ENCODE measurements at places on chromosomes 4 and X.

DNA sequence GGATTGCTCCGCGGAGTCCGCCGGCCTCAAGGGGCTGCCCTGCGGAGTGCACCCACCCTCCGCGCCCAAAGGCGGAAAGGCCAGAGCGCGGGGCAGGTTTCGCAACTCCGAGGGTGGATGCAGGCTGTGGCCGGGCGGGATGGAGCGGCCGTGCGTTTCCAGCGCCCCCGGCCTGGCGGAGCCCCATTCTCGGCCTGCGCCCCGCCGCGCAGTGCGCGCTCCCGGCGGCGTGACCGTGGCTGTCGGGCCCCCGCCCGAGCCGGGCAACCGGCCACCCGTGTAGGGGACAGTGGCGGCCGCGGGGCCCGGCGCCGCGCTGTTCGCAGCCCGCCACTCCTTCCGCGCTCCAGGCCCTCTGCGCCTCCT, 331 bp downstream of the SETD7 start:
- no peak for DNase-seq

GRCh38 chr4:104743215-104743653, 248.5 kb upstream of the CXXC4 start:
- DNase-seq = no peak

GRCh38 chr4:15110120-15110571, 107.9 kb downstream of the CPEB2 start:
- DNase-seq = peak; percentile 22

- DNase-seq = peak; percentile 30
Observed at GRCh38 chrX:21838937-21839333, 482 bp upstream of the MBTPS2 start.

DNA sequence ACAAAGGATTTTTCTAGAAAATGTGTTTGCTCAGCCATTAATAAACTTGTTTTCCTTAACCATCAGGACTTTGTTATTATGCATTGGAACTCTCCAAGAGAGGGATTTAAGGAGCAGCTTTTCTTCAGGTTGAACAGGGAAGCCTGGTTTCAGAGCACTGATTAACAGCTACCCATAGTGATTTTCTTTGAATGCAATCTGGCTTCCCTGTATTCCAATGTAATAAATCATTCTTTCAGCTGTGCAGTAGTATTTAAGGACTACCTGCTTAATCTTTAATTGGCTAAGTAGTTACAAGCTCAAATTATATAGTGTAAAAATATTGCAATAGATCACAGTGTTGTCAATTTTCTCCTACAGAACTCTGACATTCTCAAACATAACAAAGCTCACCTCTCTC, 77.5 kb downstream of the TMEM156 start:
- no peak for DNase-seq

GRCh38 chr4:5800496-5800895, 89.5 kb downstream of the EVC start:
- DNase-seq = no peak

GRCh38 chr4:45661893-45662292, 462.0 kb downstream of the GABRG1 start:
- DNase-seq = no peak

DNA sequence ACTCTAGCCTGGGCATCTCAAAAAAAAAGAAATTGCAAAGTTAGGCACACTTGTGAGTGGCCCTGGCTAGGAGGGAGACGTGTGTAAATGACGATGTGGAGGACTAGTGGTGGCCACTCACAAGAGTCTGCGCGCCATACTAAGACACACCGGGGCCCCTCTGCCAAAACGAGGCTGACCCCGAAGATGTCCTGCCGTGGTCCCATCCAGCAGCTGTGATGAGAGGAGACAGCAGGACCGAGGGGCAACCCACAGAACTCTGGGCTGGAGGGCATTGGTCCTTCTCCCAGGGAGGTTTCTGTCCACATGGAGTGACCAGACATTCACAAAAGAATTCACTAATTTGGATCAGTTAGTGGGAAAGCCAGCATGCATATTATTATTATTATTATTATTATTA, 47.4 kb downstream of the NOP14 start:
- DNase-seq = no peak

GRCh38 chrX:80602036-80602860, 182.0 kb downstream of the TENT5D start:
- DNase-seq = no peak

GRCh38 chrX:133473451-133473850, 58.2 kb upstream of the GPC4 start:
- no peak for DNase-seq

- DNase-seq = no peak
Observed at GRCh38 chr4:13244444-13244843, 239.7 kb downstream of the RAB28 start.

- no peak for DNase-seq
Observed at GRCh38 chr4:110737931-110738330, 115.1 kb upstream of the PITX2 start.

- DNase-seq = no peak
Observed at GRCh38 chr4:62324215-62324614, 1124.1 kb downstream of the ADGRL3 start.

- DNase-seq = no peak
Observed at GRCh38 chr4:153166716-153167501, 37.3 kb upstream of the TRIM2 start.

GRCh38 chrX:45479835-45480422, 279.3 kb upstream of the DIPK2B start:
- peak; percentile 77 for DNase-seq

GRCh38 chr4:856225-856901, 30.4 kb upstream of the CPLX1 start:
- DNase-seq = no peak

DNA sequence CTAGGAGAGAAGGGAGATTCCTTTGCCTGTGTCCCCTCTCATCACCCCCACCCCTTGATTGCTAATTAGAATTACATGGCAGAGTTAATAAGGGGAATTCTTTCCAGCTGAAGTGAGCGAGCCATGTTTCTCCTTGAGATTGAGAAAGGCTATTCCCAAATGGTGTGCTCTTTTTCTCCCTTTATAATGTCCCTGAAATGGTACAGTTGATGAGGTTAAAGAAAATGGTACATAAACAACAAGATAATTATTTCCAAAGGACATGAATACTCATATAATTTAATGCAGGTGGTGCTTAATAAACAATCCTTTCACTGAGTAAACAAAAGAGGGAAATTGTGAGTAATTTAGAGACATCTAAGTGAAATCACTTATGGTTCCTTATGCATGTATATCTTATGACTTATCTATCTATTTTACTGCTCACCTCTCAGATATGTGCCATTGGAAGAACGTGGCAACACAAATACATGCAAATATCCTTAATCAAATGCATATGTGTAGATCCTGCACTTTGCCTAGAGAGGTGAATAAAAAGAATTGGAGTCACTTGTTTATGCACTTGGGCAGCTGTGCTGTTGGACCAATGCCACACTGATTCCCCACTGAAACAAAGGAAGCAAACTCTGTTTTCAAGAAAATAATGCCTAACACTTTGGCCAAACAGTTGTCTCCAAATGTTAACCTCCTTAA, 106.6 kb upstream of the WDR44 start:
- DNase-seq = no peak

GRCh38 chrX:28581522-28581921, 5.7 kb upstream of the IL1RAPL1 start:
- no peak for DNase-seq

DNA sequence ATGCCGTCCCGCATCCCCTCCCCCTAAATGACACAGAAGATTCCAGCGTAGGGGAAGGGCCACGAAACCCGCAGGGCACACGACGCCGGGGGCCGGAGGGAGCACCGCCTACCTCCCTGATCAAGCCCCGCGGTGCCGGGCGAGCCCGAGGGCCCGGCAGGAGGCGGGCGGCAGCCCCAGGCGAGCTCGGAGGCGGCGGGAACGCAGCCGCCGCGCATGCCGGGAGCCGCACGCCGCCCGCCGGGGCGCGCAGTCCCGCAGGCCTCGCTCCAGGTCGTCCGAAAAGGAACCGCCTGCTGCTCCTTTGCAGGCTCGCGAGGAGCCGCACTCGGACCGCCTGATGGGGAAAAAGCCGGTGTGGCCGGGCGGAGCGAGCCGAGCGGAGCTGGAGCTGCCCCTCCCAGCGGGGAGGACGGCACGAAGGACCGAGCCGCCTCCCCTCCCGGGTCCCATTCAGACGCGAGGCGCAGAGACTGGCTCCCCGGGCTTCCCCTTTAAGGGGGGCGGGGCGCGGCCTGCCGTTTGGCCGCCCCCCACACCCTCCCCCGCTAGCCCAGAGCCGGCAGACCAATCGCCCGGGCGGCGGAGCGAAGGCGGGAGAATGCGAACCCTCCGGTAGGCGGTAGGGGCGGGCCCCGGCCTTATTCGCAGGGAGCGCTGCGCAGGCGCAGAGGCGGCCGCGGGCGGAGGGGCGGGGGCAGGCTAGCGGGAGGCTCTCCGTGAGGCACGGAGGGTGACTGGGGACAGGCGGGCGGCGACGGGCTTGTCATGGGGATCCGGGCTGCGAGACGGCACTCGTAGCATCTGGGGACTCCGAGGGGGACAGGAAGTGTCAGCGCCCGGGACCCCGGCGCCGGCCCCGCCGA, 561 bp upstream of the ING2 start:
- DNase-seq = peak; percentile 97

GRCh38 chrX:44152852-44153251, 179.7 kb upstream of the NDP start:
- no peak for DNase-seq

DNA sequence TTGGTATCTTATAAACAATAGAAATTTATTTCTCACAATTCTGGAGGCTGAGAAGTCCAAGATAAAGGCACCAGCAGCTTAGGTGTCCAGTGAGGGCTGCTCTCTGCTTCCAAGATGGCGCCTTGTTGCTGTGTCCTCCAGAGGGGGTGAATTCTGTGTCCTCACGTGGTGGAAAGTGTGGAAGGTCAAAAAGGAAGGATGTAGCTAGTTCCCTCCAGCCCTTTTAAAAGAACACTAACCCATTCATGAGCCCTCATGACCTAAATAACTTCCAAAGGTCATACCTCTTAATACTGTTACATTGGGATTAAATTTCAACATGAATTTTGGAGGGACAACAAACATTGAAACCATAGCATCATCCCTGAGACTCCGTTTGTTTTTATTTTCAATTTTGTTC, 48.8 kb downstream of the ZNF81 start:
- no peak for DNase-seq

GRCh38 chr4:23788460-23788859, 101.4 kb downstream of the PPARGC1A start:
- no peak for DNase-seq

DNA sequence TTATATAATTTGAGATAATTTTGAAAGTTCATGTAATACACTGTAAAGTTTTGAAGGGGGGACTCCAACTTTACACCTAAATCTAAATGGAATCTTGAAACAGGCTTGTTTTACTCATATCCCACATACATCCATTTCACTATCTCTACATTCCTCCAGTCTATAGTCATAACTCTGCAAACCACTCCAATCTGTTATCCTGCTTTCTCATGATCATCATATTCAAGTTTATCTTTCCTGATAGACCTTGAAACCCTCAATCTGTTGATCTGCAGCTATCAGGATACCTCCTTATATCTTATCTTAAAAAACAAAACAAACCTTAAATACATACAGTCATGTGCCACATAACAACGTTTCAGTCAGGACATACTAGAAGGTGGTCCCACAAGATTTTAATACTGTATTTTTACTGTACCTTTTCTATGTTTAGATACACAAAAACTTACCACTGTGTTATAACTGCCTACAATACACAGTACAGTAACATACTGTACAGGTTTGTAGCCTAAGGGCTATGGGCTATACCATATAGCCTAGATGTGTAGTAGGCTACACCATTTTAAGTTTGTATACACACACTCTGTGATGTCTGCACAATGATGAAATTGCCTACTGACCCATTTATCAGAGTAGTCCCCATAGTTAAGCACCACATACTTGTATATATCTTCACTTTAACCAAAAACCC, 14.0 kb downstream of the CHIC2 start:
- peak; percentile 23 for DNase-seq

DNA sequence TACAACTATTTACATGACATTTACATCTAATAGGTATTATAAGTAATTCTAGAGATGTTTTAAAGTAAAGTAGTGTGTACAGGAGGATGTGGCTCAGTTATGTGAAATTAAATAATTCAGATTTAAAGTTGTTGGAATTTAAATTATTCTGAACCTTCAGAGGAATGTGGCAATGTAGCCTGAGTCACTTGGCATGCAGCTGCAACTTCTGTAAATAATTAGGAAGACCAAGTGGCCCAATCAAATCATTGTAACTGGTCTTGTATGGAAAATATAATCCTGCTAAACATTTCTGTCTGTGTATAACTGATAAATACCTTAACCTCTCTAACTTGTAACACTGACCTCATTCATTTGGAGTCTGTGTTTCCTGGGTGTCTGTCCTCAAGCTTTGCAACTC, 828.9 kb downstream of the GLUD2 start:
- no peak for DNase-seq

- DNase-seq = no peak
Observed at GRCh38 chr4:26321373-26322221, 783 bp downstream of the RBPJ start.

DNA sequence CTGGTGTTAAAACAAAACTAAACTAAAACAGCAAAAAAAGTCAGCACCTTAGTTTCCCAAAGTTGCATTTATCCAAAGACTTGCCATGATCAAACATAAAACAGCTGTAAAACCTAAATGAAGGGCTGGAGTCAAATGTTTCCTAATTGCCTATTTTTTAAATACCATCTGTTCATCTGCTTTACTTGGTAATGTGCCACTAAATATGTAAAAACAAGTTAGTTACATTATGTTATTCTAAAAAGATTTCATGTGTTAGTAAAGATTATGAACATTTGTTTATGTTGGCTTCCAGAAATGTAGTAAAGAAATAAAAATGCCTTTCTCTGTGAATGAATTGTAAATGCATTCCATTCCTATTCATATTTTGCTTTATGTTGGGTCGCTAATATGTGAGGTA, 977.8 kb downstream of the FSTL5 start:
- no peak for DNase-seq

DNA sequence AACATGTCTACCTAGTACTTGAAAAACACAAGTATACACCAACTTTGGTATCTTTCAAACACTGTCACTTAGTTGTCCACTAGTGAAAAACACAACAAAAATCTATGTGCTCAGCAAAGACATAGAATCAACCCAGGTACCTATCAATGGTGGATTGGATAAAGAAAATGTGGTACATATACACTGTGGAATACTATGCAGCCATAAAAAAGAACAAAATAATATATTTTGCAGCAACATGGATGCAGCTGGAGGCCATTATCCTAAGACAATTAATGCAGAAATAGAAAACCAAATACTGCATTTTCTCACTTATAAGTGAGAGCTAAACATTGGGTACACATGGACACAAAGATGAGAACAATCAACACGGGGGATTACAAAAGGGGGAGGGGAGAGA, 148.7 kb downstream of the ENOX2 start:
- DNase-seq = no peak
